Fibroblast of lung (primary cell): ENCODE measurements at places on chromosomes 1 and 21.

DNA sequence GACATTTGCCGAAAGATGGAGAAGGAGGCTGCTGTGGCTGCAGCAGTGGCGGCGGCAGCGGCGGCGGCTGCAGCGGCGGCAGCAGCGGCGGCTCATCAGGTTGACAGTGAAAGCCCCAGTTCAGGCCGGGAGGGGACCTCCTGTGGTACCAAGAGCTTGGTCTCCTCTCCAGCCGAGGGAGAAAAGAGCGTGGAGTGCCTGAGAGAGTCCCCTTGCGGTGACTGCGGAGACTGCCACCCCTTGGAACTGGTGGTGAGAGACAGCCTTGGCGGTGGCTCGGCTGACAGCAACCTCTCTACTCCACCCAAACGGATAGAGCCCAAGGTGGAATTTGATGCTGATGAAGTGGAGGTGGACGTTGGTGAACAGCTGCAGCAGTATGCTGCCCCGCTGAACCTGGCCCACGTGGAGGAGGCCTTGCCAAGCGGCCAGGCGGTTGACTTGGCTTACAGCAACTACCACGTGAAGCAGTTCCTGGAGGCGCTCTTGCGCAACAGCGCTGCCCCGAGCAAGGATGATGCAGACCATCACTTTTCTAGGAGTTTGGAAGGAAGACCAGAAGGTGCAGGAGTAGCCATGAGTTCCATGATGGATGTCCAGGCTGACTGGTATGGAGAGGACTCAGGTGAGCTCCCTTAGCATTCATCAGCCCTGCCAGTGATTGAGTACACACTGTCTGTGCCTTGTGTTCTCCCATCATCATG lies 6.3 kb downstream of the ZBTB8B start:
- DNase-seq = no peak

GRCh38 chr1:219710529-219711194 lies 97.8 kb upstream of the ZC3H11B start:
- peak; percentile 61 for DNase-seq

DNA sequence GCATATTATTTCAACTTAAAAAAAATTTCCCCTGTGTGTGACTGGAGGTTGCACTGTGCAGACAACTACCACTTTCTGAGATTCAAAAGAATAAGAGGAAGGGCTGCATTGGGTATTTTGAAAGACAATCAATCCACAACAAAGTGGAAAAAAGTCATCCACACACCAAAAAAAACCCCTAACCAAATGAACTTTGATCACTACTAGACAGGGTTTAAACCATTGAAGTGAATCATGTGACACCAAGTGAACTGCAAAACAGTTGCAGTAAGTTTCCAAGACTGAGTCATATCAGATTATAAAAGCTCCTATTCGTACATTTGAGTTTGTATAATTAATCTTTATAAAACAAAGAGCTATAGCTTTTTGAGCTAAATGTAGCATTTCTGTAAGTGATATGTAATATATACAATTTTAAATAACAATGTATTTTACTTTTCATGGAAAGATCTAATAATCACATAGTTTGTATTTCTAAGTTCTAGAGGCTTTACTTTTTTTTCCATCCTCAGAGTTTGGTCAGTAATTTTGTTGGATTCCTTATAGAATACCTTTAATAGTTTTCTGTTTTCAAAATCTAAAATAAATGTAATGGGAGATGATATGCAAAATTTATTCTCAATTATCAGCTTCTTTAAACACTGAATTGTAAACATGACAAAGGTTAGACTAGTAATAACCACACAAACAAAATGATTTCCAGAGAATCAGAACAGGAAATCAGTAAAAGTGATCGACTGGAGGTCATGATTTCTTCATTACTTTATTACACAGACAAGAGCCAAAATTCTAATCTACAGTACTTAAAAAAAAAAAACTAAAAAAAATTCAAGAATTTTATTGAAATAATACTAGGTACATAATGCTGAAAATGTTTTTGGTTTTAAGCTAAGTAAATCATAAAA lies 50.5 kb upstream of the GFI1 start:
- peak; percentile 55 for DNase-seq

DNA sequence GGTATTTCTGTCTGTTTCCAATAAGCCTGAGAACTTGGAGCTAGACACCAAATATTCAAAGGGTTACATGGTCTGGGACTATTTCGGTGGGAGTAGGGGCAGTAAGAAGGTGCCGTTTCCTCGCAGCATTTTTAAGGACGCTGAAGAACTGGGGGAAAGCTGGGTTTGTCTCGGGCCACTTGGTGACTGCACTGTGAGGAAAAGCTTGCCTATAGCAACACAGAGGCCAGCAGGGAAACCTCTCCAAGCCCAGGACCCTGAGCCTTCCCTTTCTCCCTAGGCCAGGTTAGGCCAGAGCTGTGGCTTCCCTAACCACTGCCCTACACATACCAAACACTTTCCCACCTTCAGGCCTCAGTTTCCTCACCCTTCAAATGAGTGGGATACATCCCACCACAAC lies 3.3 kb downstream of the GLIS1 start:
- no peak for DNase-seq

GRCh38 chr21:26085882-26086281 lies 84.7 kb downstream of the APP start:
- no peak for DNase-seq

- DNase-seq = no peak
Measured at GRCh38 chr1:37036667-37037053, 2.3 kb upstream of the GRIK3 start.

DNA sequence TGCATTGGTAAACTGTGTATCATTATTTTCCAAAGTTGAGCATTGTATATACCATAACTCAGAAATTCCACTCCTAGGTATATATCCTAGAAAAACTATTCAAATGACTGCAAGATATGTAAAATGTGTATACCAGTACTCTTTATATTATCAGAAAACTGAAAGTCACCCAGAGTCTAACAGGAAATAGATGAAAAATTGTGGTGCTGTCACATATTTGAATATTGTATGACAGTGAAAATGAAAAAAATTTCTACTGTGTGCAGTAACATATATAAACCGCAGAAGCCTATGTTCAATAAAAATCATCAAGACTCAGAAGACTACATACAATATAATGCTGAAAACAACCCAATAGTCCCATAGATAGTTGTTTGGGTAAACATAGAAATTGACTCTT lies 74.4 kb upstream of the LYPLAL1 start:
- no peak for DNase-seq

- DNase-seq = peak; percentile 68
Measured at GRCh38 chr1:215118081-215118480, 35.5 kb downstream of the KCNK2 start.

DNA sequence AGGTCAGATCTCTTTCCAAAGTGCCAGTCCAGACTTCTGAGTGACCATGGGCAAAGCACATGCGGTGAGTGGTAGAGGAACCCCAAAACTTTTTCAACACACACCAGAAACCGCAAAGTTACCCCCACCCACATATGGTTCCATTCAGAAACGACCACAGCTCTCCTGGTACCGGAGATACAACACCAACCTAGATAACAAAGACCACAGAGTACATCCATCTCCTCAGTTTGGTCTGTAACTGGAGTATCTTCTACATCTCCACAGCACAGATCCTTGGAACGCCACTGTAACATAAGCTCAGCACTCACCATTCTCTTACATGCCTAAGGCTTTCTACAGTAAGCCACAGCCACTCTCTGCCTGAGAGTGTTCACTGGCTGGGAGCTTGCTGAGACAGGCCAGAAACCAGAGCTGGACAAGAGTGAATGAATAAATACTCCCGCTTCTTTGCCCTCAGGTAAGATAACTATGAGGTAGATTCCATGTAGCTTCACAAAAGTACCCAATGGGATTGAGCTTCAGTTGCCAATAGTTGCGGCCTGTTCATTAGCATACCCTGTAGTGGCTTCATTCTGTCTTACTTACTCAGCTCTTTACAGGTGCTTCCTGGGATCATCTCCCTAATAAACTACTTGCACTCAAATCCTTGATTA lies 81.8 kb downstream of the SMYD3 start:
- DNase-seq = peak; percentile 20

DNA sequence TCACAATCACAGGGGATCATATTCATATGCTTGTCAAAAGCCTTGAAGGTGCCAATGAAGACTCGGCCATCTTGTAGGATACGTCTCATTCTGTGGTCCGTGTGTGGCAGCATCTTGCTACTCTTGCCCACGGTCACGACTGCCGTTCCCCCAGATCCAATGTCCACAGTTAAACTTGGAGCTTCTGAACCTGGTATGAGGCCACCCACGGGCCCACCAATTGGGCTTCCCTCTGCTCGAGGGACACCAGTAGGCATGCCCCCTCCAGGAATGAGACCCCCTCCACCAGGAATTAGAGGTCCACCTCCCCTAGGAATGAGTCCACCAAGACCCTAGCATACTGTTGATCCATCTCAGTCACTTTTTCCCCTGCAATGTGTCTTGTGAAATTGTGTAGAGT lies 39.6 kb downstream of the MORN1 start:
- DNase-seq = no peak

GRCh38 chr21:41201385-41201784 lies 33.4 kb downstream of the BACE2 start:
- no peak for DNase-seq

GRCh38 chr1:119659628-119660027 lies 11.6 kb upstream of the ZNF697 start:
- peak; percentile 66 for DNase-seq

DNA sequence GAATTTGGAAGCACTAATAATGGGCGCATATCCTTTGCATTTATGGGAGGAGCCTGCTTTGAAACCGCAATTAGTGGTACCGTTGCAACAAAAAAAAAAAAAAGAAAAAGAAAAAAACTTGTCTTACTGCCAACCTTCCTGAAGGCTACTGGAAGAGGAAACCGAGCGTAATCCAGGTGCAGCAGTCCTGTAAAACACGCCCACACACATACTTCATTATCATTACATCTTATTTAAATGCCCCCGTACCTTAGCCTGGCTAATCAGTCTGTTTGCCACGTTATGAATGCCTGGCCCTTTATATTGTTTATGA lies 686 bp upstream of the ZNF281 start:
- no peak for DNase-seq

DNA sequence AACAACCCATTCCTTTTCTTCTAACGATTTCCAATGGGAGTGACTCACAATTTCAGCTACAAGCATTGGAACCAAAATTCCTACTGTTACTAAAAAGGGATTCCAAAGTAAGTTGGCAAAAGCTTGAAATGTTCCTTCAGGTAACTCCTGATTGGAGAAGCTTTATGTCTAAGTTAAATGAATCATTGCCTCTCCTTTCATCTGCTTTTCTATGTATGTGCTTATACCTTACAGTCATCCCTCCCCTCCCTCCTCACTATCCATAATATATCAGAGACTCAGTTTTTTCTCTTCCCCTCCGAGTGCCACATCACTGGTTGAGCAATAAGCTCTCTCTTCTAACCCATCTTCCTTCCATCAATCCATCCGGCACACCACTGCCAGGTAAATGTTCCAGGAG lies 86.8 kb downstream of the TIAM1 start:
- DNase-seq = no peak

GRCh38 chr1:161981126-161981525 lies 42.5 kb downstream of the OLFML2B start:
- DNase-seq = no peak

DNA sequence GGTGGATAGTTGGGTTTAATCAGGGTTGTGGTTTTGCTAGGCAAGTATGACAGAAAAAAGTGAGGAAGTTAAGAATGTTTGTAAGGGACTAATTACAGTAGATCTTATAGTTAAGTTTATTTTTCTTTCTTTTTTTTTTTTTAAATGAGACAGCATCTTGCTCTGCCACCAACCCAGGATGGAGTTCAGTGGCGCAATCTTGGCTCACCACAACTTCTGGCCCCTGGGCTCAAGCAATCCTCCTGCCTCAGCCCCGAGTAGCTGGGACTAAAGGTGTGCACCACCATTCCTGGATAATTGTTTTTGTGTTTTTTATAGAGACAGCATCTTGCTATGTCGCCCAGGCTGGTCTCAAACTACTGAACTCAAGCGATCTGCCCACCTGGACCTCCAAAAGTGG lies 41.7 kb downstream of the EYA3 start:
- no peak for DNase-seq

GRCh38 chr1:31708324-31708723 lies 4.5 kb upstream of the COL16A1 start:
- DNase-seq = no peak

DNA sequence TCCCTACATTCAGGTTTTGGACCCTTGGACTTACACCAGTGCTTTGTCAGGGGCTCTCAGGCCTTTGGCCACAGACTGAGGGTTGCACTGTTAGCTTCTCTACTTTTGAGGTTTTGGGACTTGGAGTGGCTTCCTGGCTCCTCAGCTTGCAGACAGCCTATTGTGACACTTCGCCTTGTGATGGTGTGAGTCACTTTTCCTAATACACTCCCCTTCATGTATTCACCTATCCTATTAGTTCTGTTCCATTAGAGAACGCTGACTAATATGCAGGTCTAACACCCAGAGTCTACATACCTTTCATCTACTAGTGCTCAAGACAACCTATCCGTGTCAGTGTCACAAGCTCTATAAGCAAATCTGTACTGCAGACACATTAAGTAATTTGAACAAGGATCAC lies 605.3 kb downstream of the KCNT2 start:
- no peak for DNase-seq

GRCh38 chr1:205977402-205978014 lies 25.7 kb downstream of the RAB7B start:
- DNase-seq = peak; percentile 64

DNA sequence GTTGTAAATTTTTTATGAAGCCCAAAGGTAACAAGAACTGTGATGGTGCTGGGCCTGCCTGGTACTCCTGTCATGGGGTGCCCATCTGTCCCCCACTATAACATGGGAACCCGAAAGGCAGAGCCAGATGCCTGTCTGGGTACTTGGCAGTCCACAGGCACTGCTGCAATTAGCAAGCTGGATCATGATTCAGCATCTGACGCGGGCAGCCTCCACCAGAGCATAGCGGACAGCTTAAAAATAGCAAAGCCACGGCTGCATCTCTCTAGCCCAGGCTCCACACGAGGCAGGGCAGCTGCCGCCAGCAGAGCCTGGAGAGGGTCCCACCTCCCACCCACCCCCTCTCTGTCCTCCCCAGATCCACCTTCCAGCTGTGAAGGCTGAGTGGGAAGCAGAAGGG lies 22.9 kb downstream of the SUSD4 start:
- peak; percentile 82 for DNase-seq

GRCh38 chr1:100746542-100746932 lies 27.0 kb downstream of the VCAM1 start:
- no peak for DNase-seq

DNA sequence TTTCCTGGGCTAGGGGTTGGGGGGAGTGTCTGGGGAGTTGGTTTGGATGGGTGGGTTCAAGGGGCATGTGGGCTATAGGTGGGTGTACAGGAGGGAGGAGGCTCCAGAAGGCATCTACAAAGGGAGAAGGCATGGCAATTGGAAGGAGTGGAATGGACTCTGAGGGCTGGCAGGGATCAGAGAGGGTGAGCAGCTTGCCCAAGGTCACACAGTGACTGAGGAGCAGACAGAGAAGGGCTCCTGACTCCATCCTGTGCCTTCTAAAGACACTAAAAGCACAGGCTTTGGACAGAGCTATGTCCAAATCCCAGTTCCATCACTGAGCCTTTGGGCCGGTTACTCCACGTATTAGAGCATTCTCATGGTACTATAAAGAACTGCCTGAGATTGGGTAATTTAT lies 151.8 kb downstream of the PTPRU start:
- no peak for DNase-seq

- DNase-seq = no peak
Measured at GRCh38 chr21:37904856-37905255, 11.4 kb downstream of the KCNJ6 start.

- DNase-seq = no peak
Measured at GRCh38 chr1:224358237-224358636, 1.6 kb downstream of the CNIH4 start.

- no peak for DNase-seq
Measured at GRCh38 chr1:45456531-45456930, 34.4 kb downstream of the TESK2 start.

GRCh38 chr1:65595724-65596123 lies 175.3 kb downstream of the LEPR start:
- DNase-seq = no peak
